ENCODE measurements at places on chromosomes 7 and 10. TPM values are rescaled to one million over a fixed set of nuclear protein-coding genes. Genes with fewer than 3 reads are reported as not detected.

- no peaks in the 10 kb centered on the region for H3K4me1 ChIP-seq
- no peaks in the 10 kb centered on the region for H3K36me3 ChIP-seq
- DNase-seq = no peak
- H3K4me3 ChIP-seq = no peak overlapping the region
- H3K27ac ChIP-seq = no peak overlapping the region
These were observed 1239.3 kb downstream of the TYW1 start for GRCh38 chr7:68235937-68236336.

GRCh38 chr7:54109501-54109900, 432.7 kb upstream of the VSTM2A start:
- H3K27me3 ChIP-seq = no peaks in the 10 kb centered on the region
- H3K27ac ChIP-seq = no peak overlapping the region
- H3K4me1 ChIP-seq = no peaks in the 10 kb centered on the region
- H3K4me3 ChIP-seq = no peak overlapping the region

GRCh38 chr10:18059826-18060559, 80.2 kb upstream of the CACNB2 start:
- no peak overlapping the region for H3K4me3 ChIP-seq
- no peaks in the 10 kb centered on the region for H3K27me3 ChIP-seq
- no peaks in the 10 kb centered on the region for H3K36me3 ChIP-seq
- peaks cover 7% of the 10 kb centered on the region for H3K4me1 ChIP-seq

DNA sequence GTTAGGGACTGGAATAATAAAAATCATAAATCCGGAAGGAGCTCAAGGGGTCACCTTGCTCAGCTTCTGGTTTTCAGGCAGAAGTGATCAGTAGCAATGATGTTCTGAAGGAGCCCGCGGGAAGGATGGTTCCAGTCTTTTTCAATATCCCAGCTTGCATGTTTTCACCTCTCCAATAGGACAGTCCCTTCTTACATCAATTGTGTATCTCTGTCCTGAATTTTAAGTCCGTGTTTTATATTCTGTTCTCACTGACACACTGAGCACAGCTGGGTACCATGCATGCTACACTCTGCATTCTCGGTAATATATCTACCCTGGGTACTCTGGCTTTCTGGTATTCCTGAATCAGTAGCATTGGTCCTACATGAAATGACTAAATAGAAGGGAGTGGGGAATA, 55.2 kb upstream of the SLC35B4 start:
- no peaks in the 10 kb centered on the region for H3K36me3 ChIP-seq
- peaks cover 11% of the 10 kb centered on the region for H3K4me1 ChIP-seq

BAIAP2L1 gene
- 28.1 TPM for polyA plus RNA-seq

DNA sequence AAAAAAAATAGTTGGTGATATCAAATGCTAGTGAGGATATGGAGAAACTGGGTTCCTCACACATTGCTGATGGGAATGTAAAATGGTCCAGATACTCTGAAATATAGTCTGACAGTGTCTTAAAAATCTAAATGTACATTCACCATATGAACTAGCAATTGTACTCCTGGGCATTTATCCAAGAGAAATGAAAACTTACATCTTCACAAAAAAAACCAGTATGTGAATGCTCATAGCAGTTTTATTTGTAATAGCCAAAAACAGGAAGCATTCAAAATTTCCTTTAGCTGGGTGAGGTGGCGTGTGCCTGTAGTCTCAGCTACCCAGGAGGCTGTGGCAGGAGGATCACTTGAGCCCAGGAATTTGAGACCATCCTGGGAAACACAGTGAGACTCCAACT, 2.1 kb upstream of the SSC4D start:
- no peaks in the 10 kb centered on the region for H3K27me3 ChIP-seq
- no peaks in the 10 kb centered on the region for H3K36me3 ChIP-seq
- H3K27ac ChIP-seq = no peak overlapping the region
- no peak for DNase-seq

GRCh38 chr10:22244001-22244400, 26.2 kb upstream of the EBLN1 start:
- H3K4me3 ChIP-seq = no peak overlapping the region
- H3K27me3 ChIP-seq = no peaks in the 10 kb centered on the region
- DNase-seq = no peak
- H3K36me3 ChIP-seq = no peaks in the 10 kb centered on the region
- H3K4me1 ChIP-seq = no peaks in the 10 kb centered on the region

DNA sequence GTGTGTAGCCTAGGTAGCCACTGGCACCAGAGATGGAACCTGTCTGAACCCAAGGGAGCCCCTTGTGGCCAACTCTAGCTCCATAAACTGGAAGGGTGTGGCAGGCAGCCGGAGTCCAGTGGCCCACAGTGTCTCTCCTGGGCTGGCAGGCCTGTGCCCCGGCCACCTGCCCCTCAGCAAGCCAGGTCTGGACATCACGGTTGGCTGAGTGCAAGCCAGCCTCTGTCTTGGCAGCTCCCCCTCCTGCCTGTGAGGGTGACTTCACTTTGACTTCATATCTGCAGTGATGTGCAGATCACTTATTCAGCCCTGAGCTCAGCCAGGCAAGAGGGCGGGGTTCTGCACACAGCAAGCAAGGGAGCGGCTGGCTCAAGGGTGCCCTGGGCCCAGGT, 1.3 kb upstream of the RET start:
- H3K27me3 ChIP-seq = peaks cover 40% of the 10 kb centered on the region
- no peaks in the 10 kb centered on the region for H3K36me3 ChIP-seq
- H3K4me1 ChIP-seq = peaks cover 24% of the 10 kb centered on the region
- DNase-seq = no peak
- no peak overlapping the region for H3K27ac ChIP-seq
- no peak overlapping the region for H3K4me3 ChIP-seq

FEZF1 gene
- polyA plus RNA-seq = not detected

GIMAP6 gene
- polyA plus RNA-seq = 5.6 TPM

- DNase-seq = no peak
- no peaks in the 10 kb centered on the region for H3K36me3 ChIP-seq
- H3K4me3 ChIP-seq = no peak overlapping the region
These were observed 2.1 kb downstream of the CALML5 start for GRCh38 chr10:5497289-5497688.

- no peak overlapping the region for H3K27ac ChIP-seq
- DNase-seq = no peak
- H3K36me3 ChIP-seq = no peaks in the 10 kb centered on the region
- H3K27me3 ChIP-seq = no peaks in the 10 kb centered on the region
These were observed 436.6 kb upstream of the GHITM start for GRCh38 chr10:83702731-83703130.

DNA sequence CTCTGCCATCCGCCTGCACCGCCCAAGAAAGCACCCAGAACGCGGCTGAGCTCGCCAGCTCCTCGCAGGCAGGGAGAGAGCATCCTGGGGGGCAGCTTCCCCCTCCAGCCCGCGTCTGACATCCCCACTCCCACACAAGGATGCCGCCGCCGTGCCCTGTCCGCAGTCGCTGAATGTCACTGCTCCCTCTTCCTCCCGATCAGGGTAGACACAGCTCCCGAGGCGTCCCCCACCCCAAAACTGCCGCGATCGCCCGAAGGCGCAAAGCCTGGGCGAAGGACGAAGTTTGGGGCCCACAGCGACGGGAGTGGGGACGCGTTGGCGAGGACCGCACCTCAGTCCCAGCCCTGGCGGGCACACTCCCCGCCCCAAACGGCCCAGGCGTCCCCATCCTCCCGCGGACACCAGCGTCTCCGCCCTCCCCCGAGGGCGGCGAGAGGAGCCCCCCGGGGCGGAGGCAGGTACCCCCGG, 1.5 kb upstream of the KAT6B start:
- no peaks in the 10 kb centered on the region for H3K27me3 ChIP-seq
- peak overlapping the region; percentile 76 for H3K4me3 ChIP-seq
- no peaks in the 10 kb centered on the region for H3K36me3 ChIP-seq
- H3K27ac ChIP-seq = peak overlapping the region; percentile 99
- DNase-seq = peak; percentile 29

BAZ1B gene
- polyA plus RNA-seq = 8.9 TPM

GRCh38 chr7:72217151-72217550, 195.0 kb downstream of the CALN1 start:
- H3K36me3 ChIP-seq = no peaks in the 10 kb centered on the region
- no peaks in the 10 kb centered on the region for H3K4me1 ChIP-seq
- DNase-seq = no peak

GRCh38 chr10:17200001-17200911, 1.2 kb downstream of the TRDMT1 start:
- H3K4me1 ChIP-seq = peaks cover 7% of the 10 kb centered on the region
- H3K27ac ChIP-seq = peak overlapping the region; percentile 91
- DNase-seq = no peak

GRCh38 chr7:156988343-156989185, 21.9 kb downstream of the MNX1 start:
- H3K27ac ChIP-seq = no peak overlapping the region
- H3K4me3 ChIP-seq = no peak overlapping the region
- DNase-seq = peak; percentile 4
- peaks cover 7% of the 10 kb centered on the region for H3K4me1 ChIP-seq
- peaks cover 8% of the 10 kb centered on the region for H3K27me3 ChIP-seq
- no peaks in the 10 kb centered on the region for H3K36me3 ChIP-seq

- no peak for DNase-seq
- H3K4me1 ChIP-seq = peaks cover 32% of the 10 kb centered on the region
- H3K27ac ChIP-seq = no peak overlapping the region
- no peaks in the 10 kb centered on the region for H3K27me3 ChIP-seq
These were observed 3.6 kb downstream of the GARS1 start for GRCh38 chr7:30598121-30598876.

- no peak overlapping the region for H3K27ac ChIP-seq
- H3K27me3 ChIP-seq = no peaks in the 10 kb centered on the region
- no peak overlapping the region for H3K4me3 ChIP-seq
- DNase-seq = no peak
These were observed 7.8 kb upstream of the BHLHA15 start for GRCh38 chr7:98203261-98203963.

GRCh38 chr10:119299531-119299930, 92.2 kb downstream of the GRK5 start:
- no peaks in the 10 kb centered on the region for H3K27me3 ChIP-seq
- H3K36me3 ChIP-seq = peaks cover 4% of the 10 kb centered on the region
- no peak overlapping the region for H3K4me3 ChIP-seq
- H3K4me1 ChIP-seq = peaks cover 54% of the 10 kb centered on the region

DNA sequence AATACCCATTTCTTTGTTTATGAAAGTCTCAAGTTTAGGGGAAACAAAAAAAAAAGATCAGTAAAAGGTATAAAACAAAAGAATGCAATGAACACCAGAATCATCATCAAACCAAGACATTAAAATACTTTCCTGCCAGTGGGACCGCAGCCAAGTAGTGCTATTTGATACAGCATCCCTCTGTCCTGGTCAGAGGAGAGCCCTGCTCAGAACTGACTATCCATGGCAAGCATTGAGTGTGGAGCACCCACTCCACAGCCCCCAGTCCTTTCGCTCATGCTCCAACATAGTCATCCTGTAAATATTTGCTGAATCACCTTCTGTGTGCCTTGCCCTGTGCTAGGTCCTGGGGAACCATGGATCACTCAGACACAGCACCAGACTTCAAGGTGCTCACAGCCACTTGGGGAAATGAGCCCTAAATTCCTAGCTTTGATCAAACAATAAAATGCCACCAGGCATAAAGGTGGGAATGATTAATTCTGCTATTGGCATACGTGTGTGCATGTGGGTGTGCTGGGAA, 213.6 kb upstream of the TBX20 start:
- no peaks in the 10 kb centered on the region for H3K4me1 ChIP-seq
- H3K36me3 ChIP-seq = no peaks in the 10 kb centered on the region
- H3K27ac ChIP-seq = no peak overlapping the region
- no peak overlapping the region for H3K4me3 ChIP-seq
- DNase-seq = no peak
- H3K27me3 ChIP-seq = no peaks in the 10 kb centered on the region

AKR1D1 gene
- not detected for polyA plus RNA-seq

- H3K36me3 ChIP-seq = no peaks in the 10 kb centered on the region
- no peak for DNase-seq
- no peaks in the 10 kb centered on the region for H3K27me3 ChIP-seq
- H3K27ac ChIP-seq = no peak overlapping the region
- H3K4me1 ChIP-seq = peaks cover 5% of the 10 kb centered on the region
- no peak overlapping the region for H3K4me3 ChIP-seq
These were observed 12.1 kb upstream of the CSGALNACT2 start for GRCh38 chr10:43125881-43126731.

GRCh38 chr10:99858849-99859248, 76.4 kb downstream of the ABCC2 start:
- H3K36me3 ChIP-seq = no peaks in the 10 kb centered on the region
- no peak for DNase-seq
- H3K4me3 ChIP-seq = no peak overlapping the region
- no peaks in the 10 kb centered on the region for H3K27me3 ChIP-seq
- no peaks in the 10 kb centered on the region for H3K4me1 ChIP-seq

ANKRD1 gene
- 1.7 TPM for polyA plus RNA-seq

GRCh38 chr10:103772096-103772845, 83.1 kb downstream of the SH3PXD2A start:
- H3K4me3 ChIP-seq = peak overlapping the region; percentile 41
- H3K4me1 ChIP-seq = peaks cover 23% of the 10 kb centered on the region
- H3K27me3 ChIP-seq = no peaks in the 10 kb centered on the region
- H3K36me3 ChIP-seq = no peaks in the 10 kb centered on the region

DNA sequence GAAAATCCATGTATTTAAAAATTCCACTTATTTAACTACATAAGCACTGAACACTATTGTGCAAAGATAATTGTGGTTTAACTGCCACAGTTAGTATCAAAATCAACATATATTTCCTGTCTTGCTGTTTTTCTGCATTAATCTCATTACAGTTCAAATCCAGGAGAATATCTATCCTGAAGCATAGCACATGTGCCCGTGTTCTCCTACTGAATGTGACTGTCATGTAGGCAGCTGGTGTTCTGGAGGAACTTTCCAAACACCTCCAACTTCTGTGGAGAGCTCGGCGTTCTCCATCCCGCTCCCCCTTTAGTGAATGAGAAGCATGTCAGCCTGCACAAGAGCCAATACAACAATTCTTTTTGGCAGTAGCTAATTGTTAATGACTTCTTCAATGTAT, 76.4 kb upstream of the IKZF1 start:
- no peak for DNase-seq
- H3K4me1 ChIP-seq = no peaks in the 10 kb centered on the region
- H3K4me3 ChIP-seq = no peak overlapping the region
- H3K36me3 ChIP-seq = no peaks in the 10 kb centered on the region
- no peak overlapping the region for H3K27ac ChIP-seq

LIPM gene
- polyA plus RNA-seq = not detected

- H3K27me3 ChIP-seq = no peaks in the 10 kb centered on the region
- DNase-seq = no peak
- no peaks in the 10 kb centered on the region for H3K36me3 ChIP-seq
- H3K27ac ChIP-seq = no peak overlapping the region
- no peak overlapping the region for H3K4me3 ChIP-seq
These were observed 277.6 kb downstream of the KCNMA1 start for GRCh38 chr10:77359950-77360520.

- H3K27ac ChIP-seq = no peak overlapping the region
- no peaks in the 10 kb centered on the region for H3K36me3 ChIP-seq
- no peaks in the 10 kb centered on the region for H3K4me1 ChIP-seq
- H3K27me3 ChIP-seq = no peaks in the 10 kb centered on the region
- DNase-seq = no peak
These were observed 36.4 kb downstream of the LHPP start for GRCh38 chr10:124498056-124498455.

GRCh38 chr10:65660006-65660405, 1265.8 kb upstream of the LRRTM3 start:
- H3K4me1 ChIP-seq = no peaks in the 10 kb centered on the region
- H3K36me3 ChIP-seq = no peaks in the 10 kb centered on the region
- H3K27ac ChIP-seq = no peak overlapping the region
- DNase-seq = no peak
- no peak overlapping the region for H3K4me3 ChIP-seq

- H3K27ac ChIP-seq = no peak overlapping the region
- H3K27me3 ChIP-seq = no peaks in the 10 kb centered on the region
- no peak overlapping the region for H3K4me3 ChIP-seq
- H3K4me1 ChIP-seq = no peaks in the 10 kb centered on the region
- no peaks in the 10 kb centered on the region for H3K36me3 ChIP-seq
These were observed 526.6 kb downstream of the GLRX3 start for GRCh38 chr10:130662775-130663174.

Measured in stomach (tissue), 19 donors.